RWPE1 (cell line): ENCODE measurements at places on chromosomes 11 and 22.

DNA sequence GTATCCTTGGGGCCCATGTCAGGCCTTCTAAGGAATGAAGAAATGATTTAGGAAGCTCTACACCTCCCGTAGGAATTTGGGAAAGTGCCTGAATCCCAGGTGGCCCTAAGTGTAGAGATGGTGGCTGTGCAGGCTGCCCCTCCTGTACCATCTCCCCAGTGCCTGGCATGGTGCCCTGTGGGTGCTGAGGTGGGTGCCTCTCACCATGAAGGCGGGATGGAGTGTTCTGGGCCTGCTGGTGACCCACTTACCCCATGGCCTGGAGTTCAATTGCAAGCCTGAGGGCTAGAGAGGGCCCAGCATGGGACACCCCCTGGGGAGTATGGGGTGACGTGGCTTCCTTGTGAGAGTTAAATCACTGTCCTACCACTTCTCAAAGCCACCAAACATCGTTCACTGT, 19.8 kb downstream of the SAMM50 start:
- no peak for DNase-seq

- no peak for DNase-seq
Measured at GRCh38 chr11:42315846-42316245, 856.4 kb upstream of the LRRC4C start.

DNA sequence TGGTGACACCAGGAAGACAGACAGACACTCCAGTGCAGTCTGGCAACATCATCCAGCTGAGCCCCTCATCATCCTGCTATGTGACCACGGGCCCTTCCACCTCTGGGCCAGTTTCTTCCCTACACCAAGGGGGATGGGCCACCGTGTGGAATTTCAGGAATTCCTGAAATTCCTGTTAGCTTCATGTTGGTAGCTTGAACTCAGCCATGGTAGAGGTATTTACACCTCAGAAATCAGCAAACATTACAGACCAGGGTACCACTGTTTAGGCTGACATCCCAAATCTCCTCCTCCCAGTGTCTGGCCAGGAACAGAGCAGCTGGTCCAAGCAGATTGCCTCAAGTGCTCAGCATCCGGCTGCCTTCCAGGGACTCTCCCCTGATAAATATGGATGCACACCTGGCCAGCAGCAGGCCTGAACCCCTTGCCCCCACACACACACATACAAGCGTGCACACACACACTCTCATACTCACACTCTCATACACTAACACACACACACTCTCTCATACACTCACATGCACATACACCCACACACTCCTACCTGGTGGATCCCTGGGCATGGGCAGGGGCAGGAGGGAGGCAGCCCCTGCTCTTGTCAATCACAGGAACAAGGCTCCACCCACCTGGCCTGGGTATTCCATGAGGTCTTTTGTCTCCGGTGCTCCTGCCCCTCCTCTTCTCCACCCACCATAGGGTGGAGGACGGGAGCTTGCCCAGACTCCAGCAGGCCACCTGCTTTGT, 85.2 kb downstream of the BUD13 start:
- DNase-seq = no peak

- no peak for DNase-seq
Measured at GRCh38 chr11:123268156-123268555, 73.1 kb upstream of the CLMP start.

GRCh38 chr22:44819966-44820631, 67.7 kb downstream of the ARHGAP8 start:
- no peak for DNase-seq
